ENCODE measurements at places on chromosomes 7 and 10. TPM values are rescaled to one million over a fixed set of nuclear protein-coding genes. Genes with fewer than 3 reads are reported as not detected.

SYT15 gene
- total RNA-seq = 0.08 TPM

OIT3 gene
- not detected for total RNA-seq

HPS6 gene
- 31.3 TPM for total RNA-seq

SHTN1 gene
- total RNA-seq = 9.5 TPM

EPO gene
- not detected for total RNA-seq

Data from A375 (cell line).